ENCODE measurements at places on chromosomes 6 and 20.

DNA sequence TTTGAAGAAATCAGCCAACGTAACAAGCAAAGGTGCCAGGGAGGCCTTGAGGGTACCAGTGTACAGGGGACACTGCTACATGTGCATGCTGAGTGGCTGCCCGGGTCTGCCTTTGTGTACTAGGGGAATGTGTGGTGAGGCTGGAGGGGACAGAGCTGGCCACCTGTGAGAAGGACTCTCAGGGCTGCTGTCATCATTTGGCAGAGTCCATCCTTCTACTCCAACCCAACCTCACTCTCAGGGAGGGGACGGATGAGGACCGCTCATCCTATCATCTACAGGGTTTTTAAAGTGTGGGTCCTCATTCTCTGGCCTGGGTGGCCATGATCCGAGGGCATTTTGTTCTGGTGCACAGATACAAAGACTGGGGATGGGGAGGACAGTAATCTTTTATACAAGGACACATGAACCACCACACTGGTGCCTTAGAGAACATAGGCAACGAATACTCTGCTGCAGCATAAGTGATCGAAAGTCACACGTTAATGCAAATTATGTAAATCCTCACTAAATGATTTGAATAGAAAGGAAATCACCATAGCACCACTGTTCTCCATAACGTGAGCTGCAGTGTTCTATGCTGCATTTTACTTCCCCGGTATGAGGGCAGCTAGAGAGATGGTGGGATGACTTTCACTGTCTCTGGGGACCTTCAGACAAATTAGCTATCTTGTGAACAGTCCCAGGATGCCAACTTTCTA lies 181.4 kb downstream of the GMPR start:
- DNase-seq, result no peak

DNA sequence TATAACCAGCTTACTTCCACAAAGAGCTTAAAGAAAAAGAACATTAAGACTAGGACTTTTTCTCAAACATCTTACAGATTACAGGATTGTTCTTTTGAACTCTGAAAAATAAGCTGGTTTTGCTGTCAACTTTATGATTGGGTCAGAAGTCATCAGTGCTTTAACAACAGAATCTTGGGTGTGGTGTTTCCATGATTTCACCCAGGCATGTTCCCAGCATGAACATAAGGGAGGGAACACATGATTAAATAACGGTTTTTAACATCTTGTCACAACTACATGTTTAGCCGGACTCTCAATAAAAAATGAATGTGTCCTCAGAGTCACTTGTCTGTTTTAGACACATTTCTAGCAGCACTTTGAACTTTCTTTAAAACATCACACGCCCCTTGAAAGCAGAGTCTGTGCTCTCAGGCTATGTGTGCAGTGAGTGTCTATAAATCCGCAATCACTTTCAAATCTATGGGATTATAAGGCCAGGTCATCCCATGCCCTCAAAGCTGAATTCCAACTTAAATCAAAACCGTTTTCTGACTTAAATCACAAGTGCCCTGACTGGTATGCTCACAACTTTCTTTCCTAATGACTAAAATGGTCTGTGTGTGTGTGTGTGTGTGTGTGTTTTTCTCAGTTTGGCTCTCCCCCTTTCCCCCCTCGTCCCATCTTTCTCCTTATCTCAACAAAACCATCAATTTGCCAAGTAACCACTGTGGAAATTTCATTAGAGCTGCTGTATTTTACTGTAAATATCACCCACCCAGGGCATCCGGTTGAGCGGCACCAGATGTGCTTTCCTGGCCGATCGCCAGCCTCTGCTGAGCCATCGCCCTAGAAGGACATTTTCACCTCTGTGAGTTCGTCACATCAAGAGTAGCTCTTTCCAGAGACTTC lies 216.8 kb upstream of the DTNBP1 start:
- DNase-seq, result no peak

- no peak for DNase-seq
Measured at GRCh38 chr20:11845340-11845739, 72.4 kb upstream of the BTBD3 start.

- no peak for DNase-seq
Measured at GRCh38 chr20:57881466-57882385, 171.9 kb upstream of the PMEPA1 start.

- no peak for DNase-seq
Measured at GRCh38 chr6:53466257-53466656, 78.6 kb downstream of the GCLC start.

DNA sequence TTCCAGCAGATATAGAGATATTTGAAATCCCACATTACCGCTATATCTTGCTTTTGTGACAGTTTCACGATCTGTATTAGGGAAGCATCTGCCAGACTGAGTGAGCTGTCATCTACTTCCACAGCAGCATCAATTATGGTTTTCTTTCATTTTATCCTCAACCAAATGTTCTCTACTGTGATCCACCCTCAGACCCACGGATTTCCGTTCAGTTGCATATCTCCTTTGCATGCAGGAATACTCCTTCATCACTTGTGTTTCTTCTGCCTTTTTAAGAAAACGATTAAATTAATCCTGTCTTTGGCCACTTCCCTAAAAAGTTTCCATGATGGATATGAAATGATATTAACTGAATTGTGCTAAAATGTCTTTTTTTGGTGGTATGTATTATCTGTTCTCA lies 262.1 kb upstream of the ADGRB3 start:
- DNase-seq, result no peak

GRCh38 chr20:43993560-43993959 lies 78.9 kb downstream of the TOX2 start:
- no peak for DNase-seq

All from T47D (cell line).